ENCODE measurements at places on chromosomes 1 and 21.

- no peak for DNase-seq
These were observed 140.3 kb upstream of the VANGL1 start for GRCh38 chr1:115501476-115501875.

DNA sequence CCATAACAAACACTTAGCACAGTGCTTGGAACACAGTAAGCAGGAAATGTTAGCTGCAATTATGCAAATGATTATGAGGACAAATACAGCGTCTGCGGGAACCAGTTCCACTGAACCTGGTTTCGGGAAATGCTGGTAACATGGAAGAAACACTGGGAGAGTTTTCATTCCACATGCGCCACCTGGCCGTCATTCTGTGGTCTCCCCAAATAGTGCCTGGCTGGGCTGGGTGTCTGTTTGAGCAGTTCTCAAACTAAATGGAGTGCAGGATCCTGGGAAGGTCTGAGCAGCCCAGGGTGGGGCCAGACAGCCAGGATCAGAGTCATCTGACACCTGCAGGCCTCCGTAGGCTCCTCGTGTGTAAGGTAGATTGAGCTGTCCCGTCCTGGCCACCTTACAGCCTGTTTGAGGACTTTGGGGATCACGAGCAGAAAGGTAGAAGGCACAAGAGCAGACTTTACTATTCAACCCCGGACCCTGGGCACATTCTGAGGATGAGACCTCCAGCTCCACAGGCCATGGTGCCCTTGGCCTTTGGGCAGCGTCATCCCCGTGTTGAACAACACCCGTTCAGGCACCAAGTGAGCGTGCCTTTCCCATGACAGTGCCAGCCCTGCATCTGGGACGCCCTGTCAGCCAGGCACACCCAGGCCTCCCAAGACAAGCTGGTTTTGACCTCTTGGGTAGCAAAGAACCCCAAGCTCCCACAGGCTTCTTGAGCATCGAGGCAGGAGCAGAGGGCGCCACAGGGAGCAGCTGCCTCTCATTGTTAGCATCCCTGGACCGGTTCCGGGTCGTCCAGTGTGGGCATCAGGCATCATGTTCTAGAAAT lies 101.9 kb downstream of the PRDM2 start:
- DNase-seq = no peak

DNA sequence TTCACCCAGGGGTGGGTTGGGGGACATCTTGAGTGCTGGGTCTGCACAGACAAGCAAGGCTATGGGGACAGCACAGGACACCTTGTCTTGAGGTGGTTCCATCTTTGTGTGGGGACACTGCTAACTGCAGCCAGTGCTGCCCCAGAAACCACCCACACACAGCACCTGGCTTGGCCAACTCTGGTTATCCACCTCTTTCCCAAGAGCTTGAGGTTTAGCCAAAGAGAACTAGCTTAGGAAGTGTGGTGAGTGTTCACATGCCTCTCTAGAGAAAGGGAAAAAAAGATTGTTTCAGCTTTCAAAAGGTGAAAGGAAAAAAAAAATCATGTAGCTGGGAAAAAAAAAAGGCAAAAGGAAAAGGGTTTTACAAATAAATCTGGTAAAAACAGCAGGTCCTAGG lies 32.4 kb downstream of the BCAR3 start:
- no peak for DNase-seq

DNA sequence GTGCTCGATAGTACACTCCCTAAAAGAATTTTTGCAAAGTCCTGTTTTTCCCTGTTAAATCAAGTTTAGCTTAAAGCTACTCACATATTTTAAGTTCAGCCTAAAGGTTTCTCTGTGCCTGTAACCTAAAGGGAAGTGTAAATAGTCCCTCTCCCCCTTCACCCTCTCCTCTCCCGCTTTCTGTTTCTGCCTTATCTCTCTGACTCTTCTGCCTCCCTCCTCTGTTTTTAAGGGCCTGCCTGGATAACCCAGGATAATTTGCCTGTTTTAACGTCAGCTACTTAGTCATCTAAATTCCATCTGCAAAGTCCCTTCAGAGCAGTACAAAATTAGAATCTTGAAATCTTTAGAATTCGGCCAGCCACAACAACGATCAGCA lies 92.6 kb downstream of the NID1 start:
- no peak for DNase-seq

DNA sequence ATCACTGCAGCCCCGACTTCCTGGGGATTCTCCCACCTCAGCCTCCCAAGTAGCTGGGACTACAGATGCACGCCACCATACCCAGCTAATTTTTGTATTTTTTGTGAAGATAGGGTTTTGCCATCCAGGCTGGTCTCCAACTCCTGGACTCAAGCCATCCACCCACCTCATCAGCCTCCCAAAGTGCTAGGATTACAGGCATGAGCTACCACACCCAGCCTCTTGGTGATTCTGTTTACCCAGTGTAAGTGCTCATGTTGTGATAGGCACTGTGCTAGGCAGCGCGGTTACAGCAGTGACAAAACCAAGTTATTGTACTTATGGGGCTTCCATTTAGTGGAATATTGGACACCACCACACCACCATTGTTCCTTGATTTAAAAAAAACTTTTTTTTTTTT lies 9.7 kb upstream of the STX12 start:
- DNase-seq = no peak

DNA sequence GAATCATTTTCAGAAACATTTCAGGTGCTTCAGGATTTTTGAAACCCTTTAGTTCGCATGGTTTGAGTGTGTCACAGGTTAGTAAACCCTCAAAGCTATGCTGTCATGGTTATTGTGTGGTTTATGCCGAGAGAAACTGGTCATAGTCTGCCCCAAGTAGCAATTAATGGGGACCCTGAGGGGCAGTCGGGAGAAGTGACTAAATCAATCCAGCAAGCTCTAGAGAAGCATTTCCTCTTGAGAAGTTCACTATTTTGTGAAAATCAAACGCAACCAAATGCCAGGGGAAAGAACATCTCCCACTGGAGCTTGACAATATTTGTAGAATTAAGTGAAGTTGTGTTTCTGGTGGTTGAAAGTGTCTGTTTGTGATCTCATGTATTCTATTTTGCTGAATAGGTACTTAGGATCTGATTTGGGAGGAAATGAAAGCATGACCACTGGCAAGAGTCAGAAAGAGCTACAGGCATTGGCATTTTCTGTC lies 63.0 kb upstream of the BACH1 start:
- DNase-seq = no peak

DNA sequence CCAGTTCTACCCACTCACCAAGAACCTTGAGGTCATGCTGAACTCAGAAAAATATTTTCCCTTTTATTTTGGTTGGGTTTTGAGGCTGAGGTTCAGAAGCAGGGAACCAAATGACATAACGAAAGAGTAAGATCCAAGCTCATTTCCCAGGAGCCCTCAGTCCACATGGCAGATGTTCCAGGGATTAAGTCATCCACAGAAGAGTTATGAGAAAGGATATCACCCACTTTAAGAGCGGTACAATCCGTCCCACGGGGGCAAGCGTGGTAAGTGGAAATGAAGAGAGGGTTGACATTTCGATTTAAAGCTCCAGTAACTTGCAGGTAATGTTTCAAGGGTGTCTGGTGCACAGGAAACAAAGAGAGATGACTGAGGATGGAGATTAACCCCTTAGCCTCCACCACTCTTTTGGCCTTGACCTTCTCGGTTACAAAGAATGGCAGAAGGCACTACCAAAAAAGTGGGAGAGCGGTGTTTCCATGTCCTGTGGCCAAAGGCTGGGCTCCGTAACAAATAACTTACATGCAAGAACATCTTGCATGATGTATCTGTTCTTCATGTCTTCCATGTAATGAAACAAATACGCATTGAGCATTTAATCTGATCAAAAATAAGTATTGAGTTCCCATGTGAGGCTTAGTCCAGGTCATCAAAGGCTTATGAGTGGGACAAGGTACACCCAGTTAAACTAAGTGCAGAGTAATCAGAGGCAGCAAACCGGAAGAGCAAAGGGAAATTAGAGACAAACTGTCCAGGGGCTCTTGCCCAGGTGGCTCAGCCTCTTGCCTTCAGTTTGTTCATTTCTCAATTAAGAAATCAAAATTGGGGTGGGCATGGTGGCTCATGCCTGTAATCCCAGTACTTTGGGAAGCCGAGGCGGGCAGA lies 241.4 kb downstream of the TOMM20 start:
- no peak for DNase-seq

DNA sequence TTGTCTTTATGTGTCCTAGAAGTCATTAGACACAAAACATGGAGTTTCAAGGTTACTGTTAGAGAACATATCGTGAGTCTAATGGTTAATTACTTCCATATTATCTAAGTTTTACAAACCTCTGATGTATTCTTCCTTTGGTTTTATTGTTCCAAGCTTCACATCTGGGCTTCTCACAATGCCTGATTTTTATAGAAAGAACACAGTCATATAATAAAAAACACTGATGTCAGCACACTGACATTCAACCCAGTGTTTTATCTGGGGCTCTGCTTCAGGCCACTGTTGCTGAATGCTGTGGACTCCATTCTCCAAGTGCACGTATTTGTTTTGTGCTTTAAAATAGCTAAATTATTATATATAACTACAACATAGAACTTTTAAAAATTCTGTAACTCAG lies 232.9 kb downstream of the SMYD3 start:
- no peak for DNase-seq

- no peak for DNase-seq
These were observed 25.0 kb upstream of the CCDC27 start for GRCh38 chr1:3727042-3727824.

DNA sequence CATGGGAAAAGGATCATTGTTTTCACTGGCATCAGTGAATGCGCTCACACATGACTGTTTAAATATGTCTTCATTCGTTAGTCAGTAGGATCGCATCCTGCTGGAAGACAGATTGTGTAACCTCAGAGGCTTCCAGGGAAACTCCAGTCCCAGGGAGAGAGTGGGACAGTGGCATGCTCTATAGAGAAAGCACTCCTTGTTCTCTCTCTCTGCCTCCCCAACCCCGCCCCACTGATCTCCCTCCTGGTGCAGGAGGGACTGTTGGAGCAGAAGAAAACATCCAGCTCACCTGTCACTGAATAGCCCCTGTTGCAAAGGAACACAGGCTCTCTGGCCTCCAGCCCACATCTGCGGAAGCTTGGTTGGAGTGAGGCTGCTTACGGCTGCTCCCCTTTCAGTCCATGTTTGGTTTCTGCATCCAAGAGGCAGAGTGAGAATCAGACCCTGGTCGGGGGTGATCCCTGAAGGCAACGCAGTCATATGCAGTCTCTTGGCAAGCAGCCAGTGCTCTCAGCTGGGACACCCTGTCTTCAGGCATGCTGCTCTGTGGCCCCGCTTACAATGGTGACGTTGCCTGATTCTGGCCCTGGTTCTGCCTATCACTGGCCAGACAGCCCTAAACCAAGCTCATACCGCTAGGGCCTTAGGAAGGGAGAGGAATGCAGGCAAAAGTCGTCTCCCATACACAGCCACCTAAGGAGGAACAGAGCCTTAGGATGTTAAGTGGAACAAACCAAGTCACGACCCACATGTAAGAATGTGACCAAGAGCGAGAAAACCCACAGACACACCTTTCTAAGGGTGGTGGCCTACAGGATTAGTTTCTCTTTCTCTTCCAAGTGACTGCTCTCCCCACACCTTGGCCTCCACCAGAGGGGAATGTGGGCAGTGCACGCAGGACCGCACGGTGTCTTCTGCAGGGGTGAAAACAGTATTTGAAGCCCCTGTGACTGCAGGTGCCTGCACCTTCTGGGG lies 39.7 kb downstream of the BACE2 start:
- DNase-seq = no peak

All from ascending aorta (tissue), 2 donors.